ENCODE measurements at places on chromosomes 1 and 21. TPM values are rescaled to one million over a fixed set of nuclear protein-coding genes. Genes with fewer than 3 reads are reported as not detected.

NENF gene
- total RNA-seq: 42.8 TPM

HCRTR1 gene
- total RNA-seq: not detected

SNAPIN gene
- total RNA-seq: 64.0 TPM

UBE4B gene
- total RNA-seq: 19.3 TPM

AMY1C gene
- not detected for total RNA-seq

OR2L13 gene
- total RNA-seq: not detected

TEX38 gene
- not detected for total RNA-seq

RYR2 gene
- 0.40 TPM for total RNA-seq

UHMK1 gene
- total RNA-seq: 48.4 TPM

USH2A gene
- total RNA-seq: under 0.01 TPM

FMO3 gene
- not detected for total RNA-seq

ATP1A4 gene
- not detected for total RNA-seq

TSPAN1 gene
- total RNA-seq: 2.4 TPM

FAM177B gene
- total RNA-seq: not detected

UBXN10 gene
- total RNA-seq: not detected

PLCH2 gene
- 0.10 TPM for total RNA-seq

ACTL8 gene
- total RNA-seq: 31.1 TPM

TMEM269 gene
- total RNA-seq: 0.03 TPM

ACTN2 gene
- total RNA-seq: 11.8 TPM
